ENCODE measurements at places on chromosomes 1 and 21.

DNA sequence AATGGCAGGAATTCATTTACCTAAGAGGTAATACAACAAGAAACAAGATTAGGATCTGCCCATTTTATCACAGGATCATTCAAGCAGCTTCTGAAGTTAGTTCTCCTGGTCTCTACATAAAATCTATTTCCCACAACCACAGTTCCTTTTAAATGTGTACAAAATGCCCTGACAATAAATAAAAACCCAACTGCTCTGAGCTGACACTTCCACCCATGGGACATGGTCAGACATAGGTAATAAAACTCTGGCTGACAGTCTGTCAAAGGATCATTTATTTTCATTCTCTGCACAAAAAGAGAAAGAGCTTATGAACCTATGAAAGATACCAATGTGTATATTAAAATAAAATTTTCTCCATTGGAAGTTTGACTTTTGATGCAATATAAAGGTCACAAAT, 145.4 kb upstream of the PALMD start:
- DNase-seq: no peak

DNA sequence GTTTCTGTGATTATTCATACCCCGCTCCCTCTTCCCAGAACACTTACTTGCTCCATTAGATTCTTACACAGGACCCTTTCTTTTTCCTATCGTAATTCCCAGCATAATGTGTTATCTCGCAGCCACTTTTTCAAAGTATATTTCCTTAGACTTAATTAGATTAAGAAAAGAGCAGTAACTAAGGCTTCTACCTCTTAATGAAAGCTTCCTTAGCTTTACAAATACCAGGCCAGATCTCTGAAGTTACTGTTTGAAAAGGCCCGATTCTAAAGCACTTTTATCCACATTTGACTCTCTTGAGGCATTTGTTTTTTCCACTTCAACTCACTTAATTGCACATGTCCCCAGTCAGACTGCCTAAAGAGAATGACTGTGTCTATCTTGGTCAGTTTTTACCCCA, 1264.3 kb upstream of the ADGRL2 start:
- no peak for DNase-seq

DNA sequence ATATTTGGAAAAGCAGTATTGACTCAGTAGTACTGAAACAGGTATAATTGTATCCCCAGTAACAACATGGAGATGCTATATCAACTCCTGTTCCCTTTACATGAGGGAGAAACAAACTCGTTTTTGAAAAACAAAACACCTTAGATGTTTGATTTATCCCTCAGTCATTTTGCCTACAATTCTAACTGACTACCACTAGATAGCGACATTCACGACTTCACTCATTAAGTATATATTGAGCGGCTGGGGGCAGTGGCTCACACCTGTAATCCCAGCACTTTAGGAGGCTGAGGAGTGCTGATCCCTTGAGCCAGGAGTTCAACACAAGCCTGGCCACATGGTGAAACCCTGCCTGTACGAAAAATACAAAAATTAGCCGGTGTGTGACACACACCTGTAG, 83.3 kb downstream of the CYYR1 start:
- DNase-seq: no peak

GRCh38 chr1:59332983-59333382, 36.1 kb downstream of the FGGY start:
- DNase-seq: no peak

DNA sequence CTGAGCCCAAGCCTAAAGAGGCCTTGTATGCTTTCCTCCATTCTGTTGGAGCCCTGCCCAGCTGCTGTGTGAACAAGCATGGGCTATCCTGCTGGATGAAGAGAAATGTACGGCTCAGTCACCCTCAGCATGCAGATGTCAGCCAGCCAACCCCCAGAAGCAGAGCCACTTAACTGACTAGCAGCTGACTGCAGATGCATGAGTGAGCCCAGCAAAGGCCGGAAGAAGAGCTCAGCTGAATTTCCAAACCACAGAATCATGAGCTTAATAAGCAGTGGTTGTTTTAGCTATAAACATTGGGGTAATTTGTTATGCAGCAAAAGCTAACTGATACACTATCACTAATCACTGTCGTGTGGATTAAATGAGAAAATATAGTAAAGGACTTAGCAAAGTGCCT, 39.0 kb downstream of the FOXO6 start:
- no peak for DNase-seq

GRCh38 chr1:185734929-185735700, 924 bp downstream of the HMCN1 start:
- DNase-seq: no peak

DNA sequence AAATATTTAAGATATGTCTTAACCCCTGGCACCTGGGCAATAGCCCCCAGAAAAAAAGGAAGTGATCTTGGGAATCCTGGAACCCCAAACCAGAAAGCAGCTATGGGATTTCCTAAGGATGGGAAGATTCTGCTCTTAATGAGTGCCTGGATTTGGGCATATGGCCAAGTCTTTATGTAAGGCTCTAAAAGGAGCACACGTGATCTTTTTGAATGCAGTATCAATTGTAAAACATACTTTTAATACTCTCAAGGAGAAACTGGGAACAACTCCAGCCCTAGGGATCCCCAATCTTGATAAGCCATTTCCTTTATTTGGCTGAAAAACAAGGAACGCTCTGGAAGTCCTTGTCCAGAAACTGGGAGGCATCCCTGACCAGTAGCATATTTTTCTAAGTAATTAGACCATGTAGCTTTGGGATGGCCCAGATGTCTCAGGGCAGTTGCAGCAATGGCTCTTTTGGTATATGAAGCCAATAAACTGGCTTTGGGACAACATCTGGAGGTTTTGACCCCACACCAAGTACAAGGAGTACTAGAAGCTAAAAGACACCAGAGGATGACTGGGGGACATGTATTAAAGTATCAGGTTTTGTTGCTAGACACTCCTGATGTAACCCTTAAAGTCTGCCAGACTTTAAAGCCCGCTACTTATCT, 80.9 kb upstream of the KIAA0040 start:
- no peak for DNase-seq

DNA sequence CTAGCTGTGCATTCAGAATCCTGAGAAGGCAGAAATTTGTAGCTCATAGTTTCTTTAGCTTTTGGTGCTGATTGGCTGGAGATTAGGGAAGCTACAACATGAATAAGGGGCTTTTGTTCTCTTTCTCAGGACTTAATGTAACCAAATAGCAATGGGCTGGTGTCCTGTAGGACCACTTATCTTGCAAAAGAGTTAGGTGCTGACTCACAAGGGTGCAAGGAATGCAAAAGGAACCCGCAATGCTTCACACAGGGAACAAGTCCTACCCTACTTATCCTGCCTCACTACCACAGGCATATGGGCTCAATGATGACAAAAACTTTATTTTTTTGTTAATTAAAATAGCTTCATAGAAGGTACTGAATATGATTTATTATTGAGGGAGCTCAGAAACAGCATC, 541.5 kb downstream of the AMY1C start:
- DNase-seq: no peak

GRCh38 chr1:114540272-114540671, 29.3 kb upstream of the TRIM33 start:
- no peak for DNase-seq

- DNase-seq: no peak
Measured at GRCh38 chr1:25875154-25875855, at the start of gene PAQR7. PAQR7 (minus strand) TSS chr1:25875708; CDS start chr1:25863839, 11,869 bp downstream.

- DNase-seq: no peak
Measured at GRCh38 chr1:27360159-27361043, 6.4 kb downstream of the MAP3K6 start.

GRCh38 chr1:242128951-242129502, 130.1 kb upstream of the MAP1LC3C start:
- no peak for DNase-seq

DNA sequence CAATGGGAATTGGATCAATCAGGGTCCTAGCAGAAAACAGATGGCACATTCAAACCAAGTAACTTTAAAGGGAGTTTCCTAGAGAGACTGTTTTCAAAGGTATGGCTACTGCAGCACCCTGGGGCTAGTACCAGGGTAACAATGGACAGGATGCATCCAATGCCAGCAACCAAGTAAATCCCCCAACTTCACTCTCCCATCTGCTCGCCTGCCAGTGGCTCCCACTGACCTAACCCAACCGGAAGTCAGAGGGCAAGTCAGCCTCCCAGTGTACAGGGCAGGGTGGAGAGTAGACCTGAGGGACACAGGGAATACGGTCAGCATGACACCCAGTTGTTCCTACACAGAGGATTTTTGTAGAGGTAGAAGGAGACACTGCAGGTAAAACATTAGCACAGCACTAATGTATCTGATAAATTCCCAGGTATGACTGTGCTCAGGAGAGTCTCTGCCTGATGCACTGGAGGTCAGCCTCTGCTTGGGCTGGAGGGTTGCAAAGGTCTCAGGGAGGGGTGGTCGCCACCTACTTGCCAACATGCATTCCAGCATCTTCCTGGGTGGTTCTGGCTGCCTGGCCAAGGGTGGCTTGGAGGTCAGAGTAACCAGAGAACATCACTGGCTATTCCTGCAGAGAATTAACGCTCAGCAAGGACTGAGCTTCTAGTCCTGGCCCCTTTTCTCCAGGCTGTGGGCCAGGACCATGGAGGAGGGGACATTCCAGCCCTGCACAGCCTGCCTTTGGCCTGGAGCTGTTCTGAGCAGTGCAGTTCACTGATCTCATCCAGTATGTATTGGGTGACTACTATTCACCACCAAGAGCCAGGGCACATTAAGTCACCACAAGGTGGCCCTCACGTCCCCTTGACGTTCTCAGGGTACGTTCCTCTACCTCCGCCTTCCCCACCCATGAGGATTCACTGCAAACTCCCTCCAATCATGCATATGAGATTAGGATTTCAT, 5.1 kb upstream of the GJA4 start:
- DNase-seq: no peak

DNA sequence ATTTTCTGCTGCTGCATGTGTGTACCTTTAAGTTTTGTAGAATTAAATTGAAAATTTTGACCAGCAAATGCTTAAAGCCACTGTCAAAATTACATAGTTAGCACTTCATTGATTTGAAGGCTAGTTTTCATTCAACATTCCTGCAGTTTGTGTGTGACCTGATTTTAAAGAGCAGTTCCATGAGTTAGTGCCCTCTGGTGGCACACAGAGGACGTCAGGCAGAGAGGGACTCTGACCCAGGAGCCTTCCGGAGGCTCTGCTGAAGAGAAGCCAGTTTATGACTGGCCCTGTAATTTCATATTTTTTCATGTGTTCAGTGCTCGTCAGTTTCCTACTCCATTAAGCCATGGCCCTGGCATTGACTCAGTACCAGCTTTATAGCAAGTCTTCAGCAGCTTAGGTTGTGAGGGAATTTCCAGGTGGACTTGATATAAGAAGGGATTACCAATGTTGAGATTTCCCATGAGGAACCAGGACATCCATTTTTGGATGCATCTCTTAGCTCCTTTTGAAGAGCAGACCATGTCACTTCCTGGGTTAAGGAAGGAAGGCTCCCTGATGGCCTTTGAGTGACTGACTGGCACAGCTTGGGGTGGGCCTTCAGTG, 104.7 kb downstream of the CAMTA1 start:
- DNase-seq: no peak

DNA sequence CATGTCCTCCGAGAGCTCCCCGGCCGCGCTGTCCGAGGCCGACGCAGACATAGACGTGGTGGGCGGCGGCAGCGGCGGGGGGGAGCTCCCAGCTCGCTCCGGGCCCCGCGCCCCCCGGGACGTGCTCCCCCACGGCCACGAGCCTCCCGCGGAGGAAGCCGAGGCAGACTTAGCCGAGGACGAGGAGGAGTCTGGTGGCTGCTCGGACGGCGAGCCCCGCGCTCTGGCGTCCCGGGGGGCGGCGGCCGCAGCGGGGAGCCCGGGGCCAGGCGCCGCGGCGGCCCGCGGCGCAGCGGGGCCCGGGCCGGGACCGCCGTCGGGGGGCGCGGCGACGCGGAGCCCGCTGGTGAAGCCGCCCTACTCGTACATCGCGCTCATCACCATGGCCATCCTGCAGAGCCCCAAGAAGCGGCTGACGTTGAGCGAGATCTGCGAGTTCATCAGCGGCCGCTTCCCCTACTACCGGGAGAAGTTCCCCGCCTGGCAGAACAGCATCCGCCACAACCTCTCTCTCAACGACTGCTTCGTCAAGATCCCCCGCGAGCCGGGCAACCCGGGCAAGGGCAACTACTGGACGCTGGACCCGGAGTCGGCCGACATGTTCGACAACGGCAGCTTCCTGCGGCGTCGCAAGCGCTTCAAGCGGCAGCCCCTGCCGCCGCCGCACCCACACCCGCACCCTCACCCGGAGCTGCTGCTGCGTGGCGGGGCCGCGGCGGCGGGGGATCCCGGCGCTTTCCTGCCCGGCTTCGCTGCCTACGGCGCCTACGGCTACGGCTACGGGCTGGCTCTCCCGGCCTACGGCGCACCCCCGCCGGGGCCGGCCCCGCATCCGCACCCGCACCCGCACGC, 547 bp downstream of the FOXD2 start:
- DNase-seq: no peak

DNA sequence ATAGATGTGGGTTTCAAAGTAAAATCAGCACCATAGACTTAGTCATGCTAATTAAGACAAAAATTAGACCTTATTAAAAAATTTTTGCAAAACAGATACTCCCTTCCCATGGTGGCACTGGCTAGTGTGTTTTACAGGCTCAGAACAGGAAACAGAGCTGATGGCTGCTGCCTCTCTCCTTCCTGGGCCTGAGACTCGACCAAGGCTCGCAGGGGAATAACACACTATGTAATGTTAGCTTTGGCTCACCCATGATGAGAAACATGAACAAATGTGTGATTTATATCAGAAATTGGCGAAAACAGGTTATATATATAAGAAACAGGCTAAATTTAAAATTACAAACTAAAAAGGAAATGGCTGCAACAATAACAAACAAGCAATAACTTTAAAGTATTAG, 50.7 kb downstream of the ERG start:
- no peak for DNase-seq

DNA sequence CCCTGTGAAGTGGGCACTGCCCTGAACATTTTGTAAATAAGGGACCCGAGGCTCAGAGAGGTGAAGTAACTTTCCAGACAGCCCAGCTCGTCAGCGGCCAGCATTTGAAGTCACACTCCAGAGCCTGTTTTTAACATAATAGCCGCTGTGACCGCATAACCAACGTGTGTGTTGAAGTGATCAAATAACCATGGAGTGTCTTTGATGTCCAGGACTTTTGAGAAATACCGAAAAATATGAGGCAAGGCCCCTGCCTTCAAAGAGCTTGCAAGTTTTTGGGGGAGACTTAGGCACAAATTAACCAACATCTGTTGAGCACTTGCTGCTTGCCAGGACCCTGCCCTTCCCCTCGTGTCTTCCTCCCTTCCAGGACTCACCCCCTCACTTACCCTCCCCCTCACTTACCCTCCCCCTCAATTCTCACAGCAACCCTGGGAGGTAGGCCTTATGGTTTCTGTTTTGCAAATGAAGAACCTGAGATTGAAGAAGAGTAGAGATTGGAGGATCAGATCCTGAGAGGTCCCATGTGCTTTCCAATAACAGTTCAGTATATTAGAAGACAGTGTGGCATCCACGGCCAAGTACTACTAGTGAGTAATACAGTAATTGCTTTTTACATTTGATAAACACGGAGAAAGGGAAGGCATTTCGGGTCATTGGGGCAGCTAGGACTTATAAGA, 1.3 kb upstream of the SLC16A1 start:
- DNase-seq: peak; percentile 84

Data from GM12878 (cell line).